ENCODE measurements at places on chromosomes 11 and 22.

GRCh38 chr11:84906995-84907394 lies 720.1 kb downstream of the DLG2 start:
- DNase-seq = no peak

DNA sequence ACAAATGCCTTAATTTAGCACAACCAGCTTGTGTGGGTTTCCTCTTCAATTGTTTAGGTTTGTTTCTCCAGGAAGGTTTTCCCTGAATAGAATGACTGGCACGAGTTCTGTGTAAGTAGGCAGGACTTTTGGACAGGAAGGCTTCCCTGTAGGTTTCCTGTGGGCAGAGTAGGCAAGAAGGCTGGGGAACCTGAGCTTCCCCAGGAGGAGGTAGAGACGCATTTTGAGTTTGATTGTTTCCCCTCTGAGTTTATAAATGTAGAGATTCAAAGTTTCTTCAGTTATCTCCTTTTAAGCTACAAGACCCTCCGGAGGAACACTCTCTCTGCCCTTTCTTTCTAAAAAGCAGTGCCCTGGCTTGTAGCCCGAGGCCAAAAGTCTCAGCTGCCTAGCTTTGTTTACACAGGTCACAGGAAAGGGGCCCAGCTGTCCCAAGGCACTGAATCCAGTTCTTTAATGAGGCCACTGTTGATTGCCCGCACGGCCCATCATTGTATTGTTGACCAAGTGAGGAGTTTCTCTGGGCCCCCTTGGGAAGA lies 66.6 kb upstream of the RDX start:
- DNase-seq = no peak

GRCh38 chr11:22703591-22703990 lies 37.2 kb downstream of the GAS2 start:
- DNase-seq = no peak

- DNase-seq = no peak
Observed at GRCh38 chr22:19187716-19188563, 9.4 kb upstream of the SLC25A1 start.

GRCh38 chr11:71428861-71429435 lies 19.2 kb downstream of the DHCR7 start:
- no peak for DNase-seq

- no peak for DNase-seq
Observed at GRCh38 chr22:37965940-37966664, 12.6 kb downstream of the POLR2F start.

- DNase-seq = no peak
Observed at GRCh38 chr11:1927848-1928469, 8.5 kb downstream of the TNNT3 start.

DNA sequence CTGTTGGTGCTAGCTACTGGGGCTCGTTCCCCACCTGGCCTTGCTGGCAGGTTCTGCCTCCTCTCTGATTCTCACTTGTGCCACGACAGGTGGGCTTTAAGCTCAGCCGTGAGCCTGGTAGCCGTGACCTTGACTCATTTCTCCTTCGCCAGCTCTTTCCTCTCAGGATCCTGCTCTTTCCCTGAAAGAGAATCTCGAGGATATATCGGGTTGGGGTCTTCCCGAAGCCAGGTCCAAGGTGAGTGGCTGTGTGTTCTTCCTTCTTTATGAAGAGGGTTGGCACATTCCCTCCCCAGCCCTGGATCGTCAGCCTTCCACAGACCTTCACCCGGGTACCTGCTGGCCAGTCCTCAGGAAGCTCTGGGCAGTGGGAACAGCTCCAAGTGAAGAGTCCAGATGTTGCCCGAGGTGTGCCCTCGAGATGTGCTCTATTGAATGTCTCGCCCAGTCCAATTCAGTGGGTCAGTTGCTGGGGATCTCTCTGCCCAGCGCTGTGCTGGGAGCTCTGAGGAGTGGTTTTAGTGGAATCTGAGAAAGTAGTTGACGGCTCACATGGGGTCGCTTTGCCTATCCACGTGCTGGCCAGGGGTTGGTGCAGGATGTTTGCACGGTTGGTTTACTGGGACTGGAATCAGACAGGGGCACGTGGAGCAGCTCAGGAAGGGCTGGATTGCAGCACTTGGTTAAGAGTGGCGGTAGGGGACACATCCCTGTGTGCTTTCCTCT lies 1.4 kb downstream of the ZNF74 start:
- no peak for DNase-seq

DNA sequence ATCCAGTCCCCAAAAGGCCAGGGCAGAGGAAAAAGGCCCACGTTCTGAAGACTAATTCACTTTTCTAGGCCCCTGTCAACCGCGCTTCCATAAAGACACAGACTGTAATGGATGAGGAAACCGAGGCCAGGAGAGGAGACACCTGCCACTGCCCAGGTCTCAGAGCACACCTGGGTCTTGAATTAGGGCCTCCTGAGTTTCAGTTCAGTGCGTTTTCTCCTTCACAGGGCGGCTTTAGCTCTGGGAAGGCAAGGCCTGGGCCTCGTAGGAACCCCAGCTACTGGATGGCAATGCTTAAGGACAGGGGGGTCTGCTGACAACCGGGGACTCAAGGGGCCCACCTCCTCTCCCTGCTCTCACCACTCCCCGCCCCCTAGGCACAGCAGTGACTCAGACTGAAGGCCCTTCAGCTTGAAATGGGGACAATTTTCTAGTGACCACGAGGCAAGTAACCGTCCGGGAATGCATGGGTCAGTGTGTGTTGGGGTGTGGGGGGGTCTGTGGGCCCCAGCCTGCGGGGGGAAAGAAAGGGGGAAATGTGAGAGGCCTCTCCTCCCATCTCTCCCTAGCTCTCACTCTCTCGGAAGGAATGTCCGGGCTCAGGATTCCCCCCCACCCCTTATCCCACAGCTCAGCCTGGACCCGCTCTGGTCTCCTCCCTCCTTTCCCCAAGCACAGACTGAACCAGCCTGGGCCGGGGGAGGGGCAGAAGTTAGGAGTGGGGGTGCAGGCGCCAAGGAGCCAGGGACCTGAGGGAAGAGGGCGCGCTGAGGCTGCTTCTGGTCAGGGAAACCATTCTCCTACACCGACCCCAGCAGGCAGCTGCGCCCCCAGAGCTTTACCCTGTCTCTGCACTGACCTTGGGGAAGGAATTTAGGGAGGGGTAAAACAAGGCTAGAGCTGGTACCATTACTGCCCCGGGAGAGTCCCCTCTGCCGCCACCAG lies 17.2 kb downstream of the CREB3L1 start:
- DNase-seq = no peak

DNA sequence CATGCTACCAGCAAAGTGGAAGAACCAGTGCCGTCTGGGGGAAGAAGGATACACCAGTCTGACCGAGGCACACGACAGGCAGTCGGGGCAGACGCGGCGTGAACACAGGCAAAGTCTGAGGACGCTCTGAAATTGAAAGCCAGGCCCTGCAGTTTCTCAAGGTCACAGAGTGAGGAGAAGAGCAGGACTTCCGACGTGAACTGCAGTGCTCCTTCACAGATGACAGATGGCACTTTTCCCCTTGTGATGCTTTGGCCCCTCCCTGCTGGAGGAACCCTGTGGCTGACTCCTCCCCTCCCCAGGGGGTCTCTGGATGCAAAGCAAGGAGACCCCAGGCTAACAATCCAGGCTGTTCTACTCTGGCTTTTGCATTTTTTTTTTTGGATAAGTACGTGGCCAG lies 19.6 kb upstream of the JAM3 start:
- DNase-seq = no peak

- no peak for DNase-seq
Observed at GRCh38 chr11:2525166-2525861, 80.5 kb downstream of the KCNQ1 start.

- no peak for DNase-seq
Observed at GRCh38 chr11:61919705-61920631, 2.6 kb upstream of the RAB3IL1 start.

DNA sequence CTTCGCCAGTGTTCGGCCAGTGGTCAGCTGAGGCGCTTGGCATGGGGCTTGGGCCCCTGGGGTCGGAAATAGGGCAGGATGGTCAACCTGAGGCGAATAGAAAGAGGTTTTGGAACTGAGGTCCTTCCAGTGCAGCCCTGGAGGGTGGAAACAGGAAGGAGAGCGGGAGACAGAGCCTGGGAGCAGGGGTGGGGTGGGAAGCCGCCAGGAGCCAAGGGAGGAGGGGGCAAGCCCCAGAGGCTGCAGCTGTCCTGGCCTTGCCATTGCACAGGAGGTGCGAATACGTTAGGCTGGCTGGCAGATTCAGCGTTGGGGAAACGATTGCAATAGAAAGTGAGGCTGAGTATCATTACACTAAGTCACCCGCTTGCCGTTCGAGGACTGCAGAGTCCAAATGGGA lies 13.9 kb upstream of the KCTD17 start:
- DNase-seq = no peak

DNA sequence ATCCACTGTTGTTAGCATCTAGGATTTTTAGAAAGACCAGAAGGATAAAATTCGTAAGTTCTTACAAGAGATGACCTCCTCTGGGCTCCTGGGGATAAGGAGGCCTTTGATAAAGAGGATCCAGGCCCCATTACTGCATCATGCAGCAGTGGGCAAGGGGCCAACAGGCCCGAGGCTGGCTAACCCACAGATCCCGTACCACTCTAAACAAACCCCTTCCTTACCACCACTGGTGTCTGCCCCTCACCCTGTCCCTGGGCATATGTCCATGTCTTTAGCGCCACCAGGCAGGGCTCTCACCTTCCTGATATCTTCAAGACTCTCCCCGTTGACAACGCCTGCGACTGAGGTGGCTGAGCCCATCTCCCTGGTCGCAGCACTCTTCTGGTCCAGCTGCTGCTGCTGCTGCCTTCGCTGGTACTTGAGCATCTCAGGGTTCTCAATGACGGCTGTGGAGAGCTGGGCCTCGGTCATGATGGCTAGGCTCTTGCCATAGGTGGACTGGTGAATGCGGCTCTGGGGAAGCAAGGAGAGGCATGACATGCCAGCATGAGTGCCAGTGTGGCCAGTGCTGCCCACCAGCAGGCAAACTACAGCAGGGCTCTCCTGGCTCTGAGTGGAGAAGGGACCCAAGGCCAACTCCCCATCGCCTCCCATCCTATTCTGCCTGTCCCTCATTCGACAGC lies 46.2 kb downstream of the HIRA start:
- no peak for DNase-seq

DNA sequence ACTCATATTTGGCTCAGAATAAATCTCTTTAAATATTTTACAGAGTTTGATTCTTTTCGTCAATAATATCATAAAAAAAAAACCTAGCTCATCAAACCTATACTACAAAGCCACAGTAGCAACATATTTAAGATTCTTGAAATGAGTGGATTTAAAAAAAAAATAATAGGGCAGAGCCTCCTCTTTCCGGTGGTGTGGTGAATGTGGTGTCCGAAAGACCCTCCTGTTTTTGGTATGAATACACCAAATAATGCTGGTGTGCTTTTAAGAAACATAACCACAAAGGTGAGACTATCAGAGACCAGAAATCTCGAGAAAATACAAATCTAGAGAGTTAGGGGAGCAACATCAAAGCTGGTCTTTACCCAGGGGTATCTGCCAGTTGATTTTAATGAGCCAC lies 342.6 kb downstream of the TBC1D22A start:
- no peak for DNase-seq

DNA sequence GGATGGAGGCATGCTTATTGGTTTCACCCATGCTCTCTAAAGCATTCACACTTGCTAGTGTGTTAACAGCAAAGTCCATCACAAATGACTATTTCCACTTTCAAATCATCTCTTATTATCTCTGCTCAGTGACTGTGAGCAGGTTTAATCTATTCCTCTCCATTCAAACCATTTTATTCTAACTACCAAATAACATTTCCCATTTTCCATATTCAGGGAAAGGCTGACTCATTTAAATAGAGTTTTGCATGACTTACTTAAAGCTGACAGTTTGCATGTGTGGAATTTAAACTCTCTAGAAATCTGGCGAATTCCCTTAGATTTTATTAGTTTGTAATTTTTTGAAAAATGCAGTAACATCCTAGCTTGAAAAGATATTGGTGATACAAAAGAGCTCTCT lies 615.7 kb upstream of the LRRC4C start:
- DNase-seq = no peak

- no peak for DNase-seq
Observed at GRCh38 chr11:66136752-66137123, 66.7 kb downstream of the PACS1 start.

DNA sequence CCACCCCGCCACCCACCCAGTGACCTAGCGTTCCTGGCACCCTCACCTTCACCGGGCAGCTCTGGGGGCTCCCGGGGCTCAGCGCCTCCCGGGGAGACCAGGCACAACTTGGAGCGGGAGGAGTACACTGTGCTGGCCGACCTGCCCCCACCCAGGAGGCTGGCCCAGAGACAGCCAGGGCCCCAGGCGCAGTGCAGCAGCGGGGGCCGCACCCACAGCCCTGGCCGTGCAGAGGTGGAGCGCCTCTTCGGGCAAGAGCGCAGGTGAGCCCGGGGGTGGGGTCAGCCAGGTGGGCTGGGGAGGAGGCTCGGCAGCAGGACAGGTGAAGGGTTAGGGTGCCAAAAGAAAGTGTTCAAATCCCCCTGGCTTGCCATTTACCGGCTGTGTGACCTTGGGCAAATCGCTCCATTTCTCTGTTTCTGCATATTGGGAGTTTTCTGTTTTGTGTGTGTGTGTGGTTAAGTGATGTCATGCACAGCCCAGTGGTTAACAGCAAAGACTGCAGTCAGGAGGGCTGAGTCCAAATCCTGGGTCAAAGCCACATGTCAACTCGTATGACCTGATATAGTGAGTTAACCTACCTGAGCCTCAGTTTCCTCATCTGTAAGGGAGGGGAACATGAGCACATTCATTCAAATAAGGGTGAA lies 29.5 kb downstream of the TRIOBP start:
- DNase-seq = no peak

- DNase-seq = no peak
Observed at GRCh38 chr11:94450048-94450447, 43.6 kb downstream of the MRE11 start.

- DNase-seq = no peak
Observed at GRCh38 chr11:61712314-61712713, 32.1 kb downstream of the DAGLA start.

DNA sequence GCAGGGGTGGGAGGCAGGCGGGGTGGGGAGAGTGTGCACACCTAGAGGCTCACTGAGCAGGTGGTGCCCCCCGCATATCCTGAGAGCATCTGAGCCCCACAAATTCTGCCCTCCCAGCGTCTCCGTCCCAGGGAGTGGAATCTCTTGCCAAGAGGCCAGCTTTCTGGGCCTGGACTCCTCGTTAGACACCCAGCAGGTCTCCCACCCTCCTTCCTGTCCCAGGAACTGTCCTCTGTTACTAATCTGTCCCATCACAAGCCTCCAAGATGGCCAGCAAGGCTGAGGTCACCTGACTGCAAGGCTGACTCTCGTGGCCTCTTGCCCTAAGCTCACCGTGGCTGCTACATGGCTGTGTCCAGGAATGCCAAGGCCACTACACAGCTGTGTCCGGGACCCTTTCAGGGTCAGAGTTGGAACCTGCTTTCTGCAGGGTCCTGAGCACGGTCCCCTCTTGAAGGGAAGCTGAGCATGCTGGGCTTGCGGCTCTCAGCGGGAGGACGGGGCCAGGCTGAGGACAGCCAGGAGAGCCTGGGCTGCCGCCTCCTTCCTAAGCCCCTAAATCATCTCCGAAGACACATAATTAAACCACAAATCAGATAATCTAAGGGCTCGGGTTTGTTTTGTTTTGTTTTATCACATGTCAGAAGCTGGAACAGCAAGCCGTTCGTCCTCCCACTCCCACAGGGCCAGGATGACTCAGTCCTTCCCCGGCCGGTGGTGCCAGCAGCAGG lies 1327.3 kb downstream of the TBC1D22A start:
- DNase-seq = no peak
